Cerebellum (tissue), 4 donors: ENCODE measurements at places on chromosomes 2 and 18.

- peak; percentile 17 for DNase-seq
These were observed 18.3 kb downstream of the ERBB4 start for GRCh38 chr2:212520340-212520739.

- DNase-seq = no peak
These were observed 29.2 kb upstream of the KCNS3 start for GRCh38 chr2:17849275-17849674.

DNA sequence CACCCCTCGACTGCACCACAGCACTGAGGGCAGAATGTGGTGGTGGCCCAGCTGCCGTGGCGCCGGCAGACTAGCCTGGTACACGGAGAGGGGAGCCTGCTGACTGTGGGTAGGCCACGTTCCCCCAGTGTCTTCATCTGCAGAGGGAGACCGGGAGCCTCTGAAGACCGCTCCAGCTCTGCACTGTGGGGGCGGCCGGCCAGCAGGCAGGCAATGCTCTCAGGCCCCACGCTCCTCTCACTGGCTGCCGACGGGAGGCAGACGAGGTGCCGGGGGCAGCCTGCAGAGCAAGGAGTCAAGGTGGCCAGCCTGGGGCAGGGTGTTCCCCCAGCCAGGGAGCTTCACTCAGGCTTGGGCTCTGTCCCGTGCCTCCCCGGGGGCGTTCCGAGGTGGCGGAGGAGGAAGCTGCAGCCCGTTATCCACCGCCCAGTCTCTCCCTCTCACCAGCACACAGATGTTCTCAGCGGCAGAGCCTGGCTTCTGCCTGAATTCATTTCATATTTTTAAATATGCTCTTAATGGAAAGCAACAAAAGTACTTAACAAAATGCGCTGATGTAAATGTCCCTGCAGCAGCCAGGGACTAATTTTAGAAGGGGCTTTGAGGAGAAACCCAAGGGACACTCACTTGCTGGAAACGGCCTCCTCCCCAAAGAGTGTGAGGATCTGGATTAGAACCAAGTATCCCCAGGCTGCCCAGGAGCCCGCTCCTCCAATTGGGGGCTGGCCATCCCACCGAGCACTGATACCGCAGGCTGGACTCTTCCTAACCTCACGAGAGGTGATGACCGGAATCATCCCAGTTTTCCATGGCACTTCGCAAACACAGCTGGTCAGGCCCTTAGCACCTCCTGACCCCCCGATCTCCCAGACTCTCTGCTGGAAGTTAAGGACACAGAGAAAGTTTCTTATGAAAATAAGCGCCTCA, 87.8 kb downstream of the HDAC4 start:
- no peak for DNase-seq

GRCh38 chr2:776487-776886, 99.3 kb upstream of the TMEM18 start:
- DNase-seq = no peak

GRCh38 chr2:219358170-219359075, 25.9 kb upstream of the RESP18 start:
- DNase-seq = no peak

DNA sequence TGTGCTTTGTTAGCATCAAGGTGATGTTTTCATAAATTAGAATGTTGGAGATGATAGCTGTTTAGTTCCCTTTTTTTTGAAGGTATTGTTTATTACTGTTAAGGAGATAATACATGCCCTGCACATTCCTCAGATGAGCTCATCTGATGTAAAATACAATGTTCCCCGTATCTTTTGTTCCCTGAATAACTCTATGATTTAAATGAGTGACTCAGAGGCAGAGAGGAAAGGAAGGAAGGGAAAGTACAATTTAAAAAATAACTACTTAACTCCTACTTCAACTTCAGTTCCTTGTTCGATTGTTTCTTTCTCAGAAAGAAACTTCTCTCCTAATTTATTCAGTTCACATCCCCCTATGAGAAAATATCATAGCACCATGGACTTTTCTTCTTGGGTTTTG, 208.7 kb downstream of the KCNE4 start:
- DNase-seq = no peak

DNA sequence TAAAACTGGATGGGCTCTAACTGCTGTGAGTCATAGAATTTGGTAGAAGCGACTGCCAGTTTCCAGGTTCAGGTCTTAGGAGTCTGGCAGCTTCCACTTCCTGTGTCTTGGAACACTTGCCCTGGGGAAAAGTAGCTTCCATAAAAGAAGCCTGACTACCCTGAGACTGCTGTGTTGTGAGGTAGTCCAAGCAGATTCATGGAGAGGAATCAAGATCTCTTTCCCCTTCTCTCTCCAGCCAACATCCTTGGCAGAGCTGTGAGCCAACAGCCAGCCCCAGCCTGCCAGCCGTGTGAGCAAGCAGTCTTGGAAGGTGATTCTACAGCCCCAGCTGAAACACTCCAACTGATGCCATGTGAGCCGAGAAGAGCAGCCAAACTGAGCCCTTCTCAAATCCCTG, 33.7 kb downstream of the SLC20A1 start:
- DNase-seq = no peak

DNA sequence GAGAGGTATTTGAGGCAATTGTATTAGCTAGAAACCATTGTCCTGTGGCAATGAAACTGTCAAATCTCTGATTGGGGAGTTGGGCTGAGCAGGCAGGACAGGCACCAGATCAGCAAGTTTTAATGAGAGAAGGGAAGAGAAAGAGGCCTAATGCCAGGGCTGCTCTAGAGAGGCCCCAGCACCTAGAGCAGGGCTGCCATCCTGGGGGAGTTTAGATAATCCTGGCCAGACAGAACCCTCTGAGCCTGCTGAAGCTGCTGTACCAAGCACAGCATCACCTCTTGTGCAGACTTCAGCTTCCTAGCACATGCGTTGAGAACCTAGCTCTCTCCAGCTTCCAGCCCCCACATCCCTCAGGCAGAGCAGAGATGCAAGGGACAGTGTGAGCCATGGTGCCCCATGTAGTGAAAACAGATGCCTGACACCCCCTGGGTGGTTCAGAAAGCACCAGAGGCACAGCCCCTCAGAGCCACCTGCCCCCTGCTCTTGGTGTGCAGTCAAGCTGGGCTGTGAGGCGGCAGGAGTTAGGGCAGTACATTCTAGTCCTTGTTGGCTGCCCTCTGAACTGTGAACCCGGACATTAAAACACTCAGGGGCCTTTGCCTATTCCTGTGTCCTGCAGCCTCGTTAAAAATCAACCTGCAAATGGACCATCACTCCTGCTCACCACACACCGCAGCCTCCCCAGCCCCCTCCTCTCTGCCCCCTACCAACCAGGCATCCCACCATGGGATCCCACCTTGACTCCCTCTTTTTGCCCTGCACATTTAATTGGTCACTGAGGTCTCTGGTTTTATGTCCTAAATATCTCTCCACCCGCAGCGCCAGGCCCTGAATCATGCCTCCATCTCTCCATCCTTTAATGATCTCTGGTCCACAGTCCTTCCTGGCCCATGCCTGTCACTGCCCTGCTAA, 52.7 kb downstream of the ADD2 start:
- DNase-seq = peak; percentile 37

- DNase-seq = no peak
These were observed 61.2 kb downstream of the NGEF start for GRCh38 chr2:232951891-232952290.

DNA sequence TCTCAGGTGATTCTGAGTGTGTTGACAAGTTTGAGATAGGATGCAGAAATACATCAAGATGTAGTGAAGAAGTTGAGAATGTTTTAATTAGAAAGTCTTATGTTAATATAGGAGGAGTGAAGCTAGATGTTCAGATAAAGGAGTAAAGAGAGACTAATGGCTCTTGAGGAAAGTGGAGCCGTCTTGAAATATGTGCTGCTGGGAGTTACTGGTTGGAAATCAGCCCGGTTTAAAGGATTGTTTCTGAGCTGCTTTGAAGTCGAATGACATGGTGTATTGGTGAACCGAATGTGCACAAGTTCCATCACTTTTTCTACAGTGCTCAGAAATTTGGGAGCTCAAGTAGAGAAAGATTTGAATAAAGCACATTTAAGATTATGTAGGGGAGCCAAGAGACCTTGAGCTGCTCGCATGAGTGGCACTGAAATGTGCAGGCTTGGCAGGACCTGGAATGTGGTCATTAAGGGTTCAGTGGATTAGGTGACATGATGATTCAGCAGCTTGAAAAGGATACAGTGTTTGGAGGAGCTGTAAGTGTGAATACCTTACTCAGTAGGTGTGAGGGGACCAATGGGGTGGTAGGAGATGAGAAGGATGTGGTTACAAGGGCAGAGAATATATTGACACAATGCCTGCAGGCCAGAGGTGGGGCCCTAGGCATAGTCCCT, 68.6 kb downstream of the CAB39 start:
- DNase-seq = no peak

DNA sequence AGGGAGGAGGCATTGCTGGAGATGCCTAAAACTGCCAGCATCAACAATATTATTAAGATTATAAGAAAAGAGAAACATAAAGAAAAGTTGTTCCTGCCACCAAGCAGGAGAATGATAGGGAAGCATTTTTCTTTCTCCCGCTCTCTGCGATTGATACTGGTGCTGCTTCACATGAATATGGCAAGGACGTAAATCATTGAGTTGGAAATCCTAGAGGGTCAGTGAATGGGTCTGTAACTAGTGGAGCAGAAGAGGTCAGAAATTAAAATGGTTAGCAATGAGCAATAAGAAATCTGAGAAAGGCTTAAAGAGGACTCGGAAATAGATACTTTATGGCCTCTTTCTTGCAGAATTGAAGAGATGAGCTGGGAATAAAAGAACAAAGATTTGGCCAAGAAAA, 631.7 kb downstream of the BCL11A start:
- no peak for DNase-seq

DNA sequence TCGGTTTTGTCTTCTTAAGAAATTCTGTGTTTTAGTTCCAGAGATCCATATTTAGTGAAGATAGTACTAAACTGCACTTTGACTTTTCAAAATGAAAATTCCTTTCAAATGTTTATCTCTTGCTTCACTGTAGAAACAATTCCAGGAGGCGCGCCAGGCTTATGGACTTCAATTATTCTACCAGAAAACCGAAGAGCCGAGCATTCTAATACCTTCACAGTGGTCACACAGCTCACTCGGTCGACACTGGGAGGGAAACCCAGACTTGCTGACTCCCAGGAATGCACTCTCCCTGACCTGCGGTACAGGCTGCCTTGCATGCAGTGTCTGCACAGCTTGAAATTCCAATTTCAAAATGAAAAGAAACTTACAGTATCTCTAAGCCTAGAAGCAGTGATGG, 119.9 kb upstream of the PIEZO2 start:
- DNase-seq = no peak

DNA sequence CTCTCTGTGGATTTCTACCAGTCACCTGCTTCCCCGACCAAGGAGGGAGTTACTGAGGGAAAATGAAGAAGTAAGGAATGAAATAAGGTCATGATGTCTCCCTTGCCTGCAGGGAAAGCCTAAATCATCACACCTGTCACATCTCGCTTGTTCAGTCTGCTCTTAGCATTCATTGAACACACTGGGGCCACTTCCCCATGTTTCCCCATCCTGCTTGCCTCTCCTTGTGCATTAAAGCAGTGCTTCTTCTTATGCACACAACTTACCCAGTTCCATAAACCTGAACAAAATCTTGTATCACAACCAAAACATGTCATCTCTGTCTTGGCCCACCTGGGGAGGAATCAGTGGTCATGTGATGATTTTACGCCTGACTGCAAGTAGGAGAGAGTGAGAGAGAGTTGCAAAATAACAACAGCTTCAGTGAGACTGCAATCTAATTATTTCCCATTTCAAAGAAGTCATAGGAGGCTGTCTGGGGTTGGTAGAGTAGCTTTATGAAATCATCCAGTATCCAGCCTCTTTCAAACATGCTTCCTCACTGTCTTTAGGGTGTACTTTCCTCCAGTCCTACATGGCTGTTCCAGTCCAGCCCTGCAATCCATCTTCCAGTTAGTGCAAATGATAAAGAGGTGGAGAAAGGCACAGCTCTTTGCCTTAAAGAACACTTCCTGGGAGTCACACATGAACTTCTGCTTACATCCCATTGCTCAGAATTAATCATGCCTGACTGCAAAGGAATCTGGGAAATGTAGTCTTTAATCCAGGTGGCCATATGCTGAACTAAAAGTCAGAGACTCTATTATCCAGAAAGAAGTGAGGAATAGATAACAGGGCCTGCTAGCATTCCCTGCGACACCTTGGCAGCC, 220.1 kb downstream of the HAUS1 start:
- peak; percentile 23 for DNase-seq

- DNase-seq = no peak
These were observed 157.2 kb downstream of the RNF152 start for GRCh38 chr18:61735564-61736102.

- no peak for DNase-seq
These were observed 38.4 kb upstream of the ZSWIM2 start for GRCh38 chr2:186887107-186888090.

- no peak for DNase-seq
These were observed 8.0 kb downstream of the PKDCC start for GRCh38 chr2:42055573-42056514.

DNA sequence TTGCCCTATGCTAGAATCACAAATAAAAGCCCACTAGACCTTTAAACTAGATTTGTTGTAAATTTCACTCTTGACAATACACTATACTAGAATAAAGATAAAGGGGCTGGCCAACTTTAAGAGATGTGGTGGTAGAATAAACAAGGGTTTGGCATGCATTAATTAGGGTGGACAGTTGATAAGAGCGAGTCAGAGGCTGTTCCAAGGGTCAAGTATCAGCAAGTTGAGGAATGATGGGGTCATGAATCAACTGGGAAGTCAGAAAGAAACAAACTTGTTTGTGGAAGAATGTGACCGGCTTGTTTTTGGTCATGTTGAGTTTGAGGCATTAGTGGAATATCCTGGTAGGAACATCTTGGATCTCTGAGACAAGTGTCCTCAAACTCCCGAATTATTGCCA, 398.3 kb upstream of the TNP1 start:
- DNase-seq = no peak

DNA sequence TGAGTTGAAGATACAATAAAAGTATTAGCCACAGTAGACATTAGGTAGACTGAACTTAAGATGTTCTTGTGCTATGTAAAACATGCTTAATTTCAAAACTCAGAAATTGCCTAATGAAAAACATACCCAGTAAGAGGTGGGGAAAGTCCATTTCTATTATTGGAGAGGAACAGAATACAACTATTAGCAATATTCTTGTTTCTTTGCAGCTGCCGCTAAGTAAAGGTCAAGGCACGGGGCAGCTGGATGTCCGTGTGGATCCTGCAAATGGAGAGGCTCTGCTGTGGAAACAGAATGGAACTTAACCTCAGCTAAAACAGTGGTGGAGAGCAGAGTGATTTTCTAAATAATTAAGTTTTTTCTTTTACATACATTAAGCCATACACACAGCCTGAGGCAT, 139.2 kb upstream of the ARHGAP28 start:
- no peak for DNase-seq

DNA sequence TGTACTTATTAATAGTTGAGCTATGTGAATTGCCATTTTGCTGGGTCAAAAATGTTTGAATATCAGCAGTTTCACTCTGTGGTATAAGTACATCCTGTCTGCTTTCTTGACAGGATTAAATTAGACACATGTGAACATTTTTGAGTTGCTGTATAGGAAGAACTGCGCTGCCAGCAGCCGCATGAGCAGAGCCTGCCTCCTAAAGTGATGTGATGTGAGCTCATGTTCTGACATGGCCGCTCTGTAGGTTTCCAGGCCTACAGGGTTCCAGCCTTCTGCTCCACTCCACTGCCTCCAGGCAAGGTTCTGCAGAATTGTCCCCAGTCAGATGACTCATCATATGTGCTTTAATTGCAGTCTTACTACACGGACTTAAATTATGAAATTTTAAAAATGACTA, 119.7 kb upstream of the NFATC1 start:
- DNase-seq = no peak

GRCh38 chr2:219553168-219553417, 9.3 kb downstream of the TMEM198 start:
- no peak for DNase-seq

- DNase-seq = no peak
These were observed 78.4 kb downstream of the UXS1 start for GRCh38 chr2:106115665-106116064.
